ENCODE measurements at places on chromosomes 7 and 10.

DNA sequence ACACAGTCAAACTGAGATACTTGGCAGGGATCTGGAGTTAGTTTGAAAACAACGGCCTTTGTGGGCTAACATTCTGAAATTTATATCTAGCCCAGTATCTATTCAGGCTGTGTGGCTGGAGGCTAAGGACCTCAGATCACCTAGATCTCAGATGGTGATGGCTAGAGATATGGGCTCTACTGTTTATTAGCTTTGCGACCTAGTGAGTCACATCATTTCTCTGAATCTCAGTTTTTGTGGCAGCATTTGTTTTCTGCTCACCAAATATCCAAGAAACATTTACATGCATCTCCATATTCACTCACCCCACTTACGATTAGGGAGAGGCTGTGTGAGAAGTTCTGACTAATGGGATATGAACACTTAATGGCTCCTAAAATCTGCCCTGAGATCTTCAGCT, 503.9 kb downstream of the KIF20B start:
- DNase-seq, result no peak

DNA sequence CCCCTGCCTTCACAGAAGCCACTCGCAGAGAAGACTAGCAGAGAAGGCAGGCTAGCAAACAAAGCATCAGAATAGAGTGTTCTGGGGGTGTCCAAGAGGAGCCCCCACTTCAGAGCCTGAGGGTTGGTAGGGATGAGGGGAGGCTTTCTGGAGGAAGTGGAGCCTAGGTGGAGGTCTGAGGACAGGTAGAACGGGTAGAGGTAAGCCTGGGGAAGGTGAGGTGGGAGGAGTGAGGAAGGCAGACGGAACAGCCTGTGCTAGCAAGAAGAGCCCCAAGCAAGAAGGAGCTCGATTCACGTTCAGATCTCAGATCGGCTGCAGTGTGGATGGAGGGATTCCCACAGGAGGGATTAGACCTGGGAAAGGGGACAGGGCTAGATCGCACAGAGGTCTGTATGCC, 66.0 kb upstream of the DUSP5 start:
- no peak for DNase-seq

DNA sequence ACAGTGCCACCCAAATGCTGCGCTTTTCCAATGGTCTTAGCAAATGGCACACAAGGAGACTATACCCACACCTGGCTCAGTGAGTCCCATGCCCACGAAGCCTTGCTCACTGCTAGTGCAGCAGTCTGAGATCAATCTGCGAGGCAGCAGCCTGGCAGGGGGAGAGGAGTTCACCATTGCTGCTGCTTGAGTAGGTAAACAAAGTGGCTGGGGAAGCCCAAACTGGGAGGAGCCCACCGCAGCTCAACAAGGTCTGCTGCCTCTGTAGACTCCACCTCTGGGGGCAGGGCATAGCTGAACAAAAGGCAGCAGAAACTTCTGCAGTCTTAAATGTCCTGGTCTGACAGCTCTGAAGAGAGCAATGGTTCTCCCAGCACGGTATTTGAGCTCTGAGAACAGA, 891.2 kb downstream of the PCDH15 start:
- DNase-seq, result no peak

DNA sequence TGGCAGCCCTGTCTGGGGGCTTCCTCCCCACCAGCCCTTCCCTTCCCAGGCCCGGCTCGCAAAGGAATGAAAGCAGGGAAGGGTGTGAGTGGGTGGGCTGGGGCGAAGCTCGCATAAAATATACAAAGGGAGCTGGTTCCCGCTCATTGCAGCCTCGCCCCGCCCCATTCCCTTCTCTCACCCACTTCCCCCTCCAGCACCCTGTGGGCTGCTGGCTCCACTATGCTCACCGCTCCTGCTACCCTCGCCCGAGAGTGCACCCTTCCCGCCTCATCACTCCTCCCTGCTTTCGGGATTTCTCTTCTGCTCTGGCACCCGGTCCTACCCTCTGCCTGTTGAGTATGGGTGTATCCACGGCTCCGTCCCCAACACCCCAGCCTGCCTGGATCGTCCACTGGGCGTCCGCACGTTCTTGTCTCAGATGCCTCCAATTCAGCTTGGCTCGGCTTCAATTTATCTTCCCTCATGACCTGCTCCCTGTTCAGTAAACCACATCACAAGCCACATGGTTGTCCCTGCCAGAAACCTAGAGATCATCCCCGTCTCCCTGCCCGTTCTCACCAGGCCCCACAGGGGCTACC, 14.4 kb upstream of the TTYH3 start:
- no peak for DNase-seq

DNA sequence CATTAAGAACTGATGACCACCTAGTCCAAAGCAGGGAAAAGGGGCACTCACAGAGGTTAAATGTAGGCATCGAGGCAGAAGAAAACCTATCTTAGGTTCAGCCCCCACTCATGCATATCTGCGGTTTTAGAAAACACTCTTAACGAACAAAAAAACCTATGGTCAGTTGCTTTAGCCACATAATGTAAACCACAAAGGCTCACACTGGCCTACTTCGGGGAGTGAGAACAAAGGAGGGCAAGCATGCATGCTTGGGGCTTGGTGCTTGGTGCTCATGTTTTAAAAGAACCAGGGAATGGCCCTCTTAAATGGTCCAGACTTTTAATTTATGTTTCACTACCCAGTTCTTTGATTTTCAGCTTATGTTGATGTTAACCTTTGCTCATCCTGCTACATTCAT, 14.2 kb downstream of the INSYN2A start:
- no peak for DNase-seq

DNA sequence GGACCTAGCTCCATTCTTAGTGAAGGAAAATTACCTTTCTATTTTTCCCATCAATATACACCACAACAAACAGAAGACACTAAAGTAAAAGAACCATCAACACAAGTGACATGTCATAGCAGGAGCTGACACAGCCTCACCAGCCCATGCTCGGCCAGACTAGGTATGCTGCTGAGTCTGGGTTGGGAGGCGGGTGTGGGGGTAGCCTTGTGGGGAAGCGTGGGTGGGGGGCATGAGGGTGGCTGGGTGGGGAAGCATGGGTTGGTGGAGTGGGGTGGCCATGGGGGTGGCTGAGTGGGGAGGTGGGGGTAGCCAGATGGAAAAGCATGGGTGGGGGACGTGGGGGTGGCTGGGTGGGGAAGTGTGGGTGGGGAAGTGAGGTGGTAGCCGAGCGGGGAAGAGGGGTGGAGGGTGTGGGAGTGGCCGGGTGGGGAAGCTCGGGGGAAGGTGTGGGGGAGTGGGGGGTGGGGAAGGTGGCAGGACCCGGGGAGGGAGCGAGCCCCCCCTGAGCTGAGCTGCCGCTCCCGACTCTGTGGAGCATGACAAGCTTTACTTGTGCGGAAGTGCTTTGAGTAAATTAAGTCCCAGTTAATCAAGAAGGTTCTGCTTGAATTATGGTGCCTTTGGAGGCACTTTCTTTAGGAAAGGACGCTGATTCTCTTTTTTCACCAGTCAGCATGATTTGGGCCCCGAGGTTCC, 294.6 kb upstream of the ZNF32 start:
- no peak for DNase-seq

GRCh38 chr7:88090240-88090639, 129.6 kb downstream of the SRI start:
- no peak for DNase-seq

DNA sequence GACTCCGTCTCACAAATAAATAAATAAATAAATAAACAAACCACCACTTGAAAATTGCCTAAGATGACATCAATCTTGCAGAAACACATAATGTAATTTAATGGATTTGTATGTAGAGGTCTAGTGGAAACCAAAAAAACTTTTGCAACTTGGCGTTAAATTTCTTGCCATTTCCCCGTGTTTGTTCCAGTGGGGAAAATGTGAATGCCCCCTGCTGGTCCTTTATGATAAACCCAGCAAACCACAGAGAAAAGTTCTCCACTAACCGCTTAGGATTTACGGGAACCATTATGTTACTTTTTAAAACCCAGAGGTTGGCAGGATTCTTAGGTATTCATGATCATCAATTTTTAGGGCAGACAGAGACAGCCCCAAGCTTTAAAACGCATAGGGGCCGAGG, 32.5 kb downstream of the LAMB4 start:
- DNase-seq, result no peak

DNA sequence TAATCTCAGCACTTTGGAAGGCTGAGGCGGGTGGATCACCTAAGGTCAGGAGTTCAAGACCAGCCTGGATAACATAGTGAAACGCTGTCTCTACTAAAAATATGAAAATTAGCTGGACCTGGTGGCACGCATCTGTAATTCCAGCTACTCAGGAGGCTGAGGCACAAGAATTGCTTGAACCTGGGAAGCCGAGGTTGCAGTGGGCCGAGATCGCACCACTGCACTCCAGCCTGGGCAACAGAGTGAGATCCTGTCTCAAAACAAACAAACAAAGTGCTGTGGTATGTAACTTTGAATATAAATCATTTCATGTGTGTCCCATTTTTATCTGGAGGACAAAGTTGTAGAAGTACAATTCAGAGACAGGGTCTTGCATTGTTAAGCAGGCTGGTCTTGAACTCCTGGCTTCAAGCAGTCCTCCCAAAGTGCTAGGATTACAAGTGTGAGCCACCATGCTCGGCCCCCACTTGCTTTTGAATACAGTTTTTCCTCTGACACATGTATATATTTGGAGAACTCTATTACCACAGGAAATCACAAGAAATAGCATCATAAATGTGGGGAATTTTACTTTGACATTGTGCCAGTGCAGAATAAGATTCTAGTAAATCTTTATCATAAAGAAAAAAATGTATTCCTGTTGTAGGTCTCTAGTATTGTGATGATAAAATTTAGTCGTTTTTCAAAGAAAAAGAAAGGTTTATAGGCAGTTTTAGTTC, 32.6 kb downstream of the PTPN12 start:
- no peak for DNase-seq

GRCh38 chr7:34133356-34133982, 228.1 kb downstream of the BMPER start:
- no peak for DNase-seq

DNA sequence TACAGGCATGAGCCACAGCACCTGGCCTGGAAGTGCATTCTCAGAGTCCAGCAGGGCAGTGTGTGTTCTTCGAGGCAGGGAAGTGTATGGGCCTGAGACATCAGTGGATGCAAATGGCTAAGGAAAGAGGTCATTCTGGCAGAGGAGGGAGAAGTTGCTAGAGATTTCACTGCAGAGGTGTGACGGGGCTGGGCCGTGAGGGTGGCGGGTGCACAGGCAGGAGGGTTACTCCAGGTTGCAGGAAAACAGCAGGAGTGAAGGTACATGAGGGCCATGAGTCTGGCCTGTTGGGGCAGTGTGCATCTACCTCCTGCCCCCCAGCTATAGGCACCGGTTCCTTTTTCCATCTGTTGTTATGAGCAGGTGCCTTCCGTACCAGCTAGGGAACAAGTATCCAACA, 29.3 kb downstream of the COL26A1 start:
- DNase-seq, result no peak

All from effector CD4-positive, alpha-beta T cell (primary cell).